ENCODE measurements at places on chromosomes 2 and 18.

GRCh38 chr2:85340034-85340892 lies 12.5 kb upstream of the TGOLN2 start:
- H3K36me3 ChIP-seq = no peaks in the 10 kb centered on the region
- H3K27me3 ChIP-seq = no peaks in the 10 kb centered on the region
- no peak overlapping the region for H3K27ac ChIP-seq
- DNase-seq = peak; percentile 45

GRCh38 chr2:172375251-172375650 lies 52.1 kb upstream of the ITGA6 start:
- H3K36me3 ChIP-seq = no peaks in the 10 kb centered on the region
- no peaks in the 10 kb centered on the region for H3K27me3 ChIP-seq
- no peak overlapping the region for H3K4me3 ChIP-seq
- H3K4me1 ChIP-seq = no peaks in the 10 kb centered on the region

- H3K36me3 ChIP-seq = no peaks in the 10 kb centered on the region
- 0 out of 2 replicates have a peak overlapping the region, but pooled peaks have one; percentile 11 for H3K27ac ChIP-seq
- no peaks in the 10 kb centered on the region for H3K27me3 ChIP-seq
These were observed 78.0 kb upstream of the SH3BP4 start for GRCh38 chr2:234873828-234874173.

GRCh38 chr2:177352441-177353186 lies 40.0 kb upstream of the AGPS start:
- no peaks in the 10 kb centered on the region for H3K27me3 ChIP-seq
- no peaks in the 10 kb centered on the region for H3K36me3 ChIP-seq
- H3K4me3 ChIP-seq = no peak overlapping the region
- peaks cover 12% of the 10 kb centered on the region for H3K4me1 ChIP-seq

DNA sequence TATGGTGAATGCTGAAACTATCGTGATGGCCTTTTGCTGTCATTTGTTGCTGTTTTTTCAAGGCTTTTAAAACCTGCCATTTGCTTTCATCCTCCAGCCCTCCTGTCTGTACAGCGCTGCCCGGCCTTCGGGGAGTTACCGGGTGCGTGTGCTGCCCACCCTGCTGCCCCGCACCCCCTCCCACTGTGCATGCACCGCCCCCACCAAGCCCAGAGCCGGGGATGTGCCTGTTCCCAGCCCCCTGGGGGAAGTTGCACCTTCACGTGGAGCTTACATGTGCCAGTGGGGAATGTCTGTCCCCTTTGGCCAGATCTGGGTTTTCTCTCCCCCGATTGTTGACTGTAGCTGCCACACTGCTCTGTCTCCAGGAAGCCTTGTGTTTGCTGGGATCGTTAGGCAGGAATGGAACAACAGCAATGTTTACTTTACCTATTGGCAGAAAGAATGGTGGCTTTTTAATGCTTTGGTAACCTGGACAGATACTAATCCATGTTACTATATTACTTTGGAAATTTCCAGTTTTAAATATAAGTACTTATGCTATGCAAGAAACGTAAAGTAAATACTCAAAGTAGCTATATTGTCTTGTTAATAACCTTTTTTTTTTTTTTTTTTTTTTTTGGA lies 64.8 kb upstream of the RBM44 start:
- no peak for DNase-seq
- no peaks in the 10 kb centered on the region for H3K27me3 ChIP-seq
- H3K4me3 ChIP-seq = no peak overlapping the region

DNA sequence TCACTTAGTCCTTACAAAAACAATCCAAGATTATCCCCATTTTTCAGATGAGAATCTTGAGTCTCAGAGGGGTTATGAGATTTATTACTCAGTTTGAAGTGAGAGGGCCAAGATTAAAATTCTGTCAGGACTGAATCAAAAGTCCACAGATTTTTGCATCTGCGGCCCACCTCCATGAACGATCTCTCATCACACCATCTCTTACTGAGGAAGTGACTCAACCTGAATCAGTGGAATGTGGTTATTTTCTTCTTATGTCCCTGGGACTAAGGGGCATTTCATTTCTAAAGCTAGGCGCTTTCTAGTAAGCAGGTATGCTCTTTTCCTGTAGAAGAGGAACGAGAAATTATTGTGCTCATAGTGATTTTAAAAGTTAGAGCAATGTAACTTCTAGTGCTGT lies 360.3 kb upstream of the SPHKAP start:
- H3K36me3 ChIP-seq = no peaks in the 10 kb centered on the region
- no peak overlapping the region for H3K27ac ChIP-seq
- DNase-seq = peak; percentile 55
- no peak overlapping the region for H3K4me3 ChIP-seq

DNA sequence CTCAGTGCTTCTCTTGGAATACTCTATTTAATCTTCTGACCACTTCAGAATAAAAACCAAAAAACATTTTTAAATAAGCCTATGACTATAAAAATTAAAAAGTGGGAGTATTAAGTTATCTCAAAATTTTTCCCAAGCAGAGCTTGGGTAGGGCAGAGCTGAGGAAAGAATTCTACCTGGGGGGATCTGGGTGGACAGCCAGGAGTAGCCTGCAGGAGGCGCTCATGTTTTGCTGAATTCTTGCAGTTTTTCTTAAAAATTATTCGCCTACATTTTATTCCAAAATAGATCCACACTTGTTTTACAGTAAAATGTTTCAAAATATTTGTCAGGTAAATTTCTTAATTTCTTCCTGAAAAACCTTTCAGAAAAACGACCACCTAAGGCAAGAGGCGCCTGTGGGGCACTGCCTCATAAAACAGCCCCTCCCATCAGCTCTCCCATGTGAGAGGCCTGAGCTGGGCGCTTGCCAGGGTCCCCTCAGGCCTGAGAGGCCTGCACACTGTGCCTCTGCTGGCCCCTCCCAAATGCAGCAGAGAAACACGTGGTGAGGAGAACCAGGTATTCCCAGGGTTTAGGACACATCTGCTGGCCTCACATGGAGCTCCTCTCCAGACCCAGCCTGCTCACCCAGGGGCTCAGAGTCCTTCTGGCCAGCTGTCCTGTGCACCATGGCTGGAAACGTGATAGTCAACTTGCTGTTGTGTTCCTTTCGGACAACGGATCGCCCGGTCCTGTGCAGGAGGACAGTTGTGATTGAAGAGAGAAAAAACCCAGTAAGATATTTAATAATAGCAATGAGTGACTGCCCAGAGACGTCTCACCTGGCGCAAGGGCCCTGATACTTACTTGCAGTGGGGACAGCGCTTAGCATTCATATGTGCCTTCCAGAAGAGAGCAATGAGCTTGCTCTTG lies 17.5 kb downstream of the POLR1A start:
- no peaks in the 10 kb centered on the region for H3K27me3 ChIP-seq
- no peak for DNase-seq
- H3K27ac ChIP-seq = no peak overlapping the region
- H3K4me1 ChIP-seq = no peaks in the 10 kb centered on the region
- no peak overlapping the region for H3K4me3 ChIP-seq

DNA sequence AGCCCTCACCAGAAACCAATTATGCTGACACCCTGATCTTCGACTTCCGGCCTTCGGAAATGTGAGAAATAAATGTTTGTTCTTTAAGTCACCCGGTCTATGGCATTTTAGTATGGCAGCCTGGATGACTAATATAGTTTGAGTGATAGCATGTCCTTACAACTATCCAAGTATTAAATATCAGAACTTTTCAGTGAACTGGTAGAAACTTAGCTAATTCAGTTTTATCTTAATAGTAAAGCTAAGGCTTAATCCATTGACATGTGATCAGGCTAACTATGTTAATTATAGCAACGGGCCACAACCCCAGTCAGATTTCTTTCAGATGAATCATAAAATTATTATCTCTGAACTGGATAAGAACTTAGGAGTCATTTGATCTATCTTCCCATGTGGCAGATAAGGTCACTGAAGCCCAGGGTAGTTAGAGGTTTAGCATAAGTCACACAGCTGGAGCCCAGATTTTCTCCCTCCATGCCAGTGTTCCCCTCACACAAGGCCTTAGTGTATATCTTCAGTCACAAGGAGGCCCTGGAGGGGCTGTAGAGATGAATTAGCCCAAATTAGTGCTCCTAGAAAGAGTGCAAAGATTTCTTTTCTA lies 40.7 kb upstream of the UPP2 start:
- peak; percentile 4 for DNase-seq
- no peaks in the 10 kb centered on the region for H3K4me1 ChIP-seq
- no peaks in the 10 kb centered on the region for H3K27me3 ChIP-seq
- no peak overlapping the region for H3K27ac ChIP-seq

DNA sequence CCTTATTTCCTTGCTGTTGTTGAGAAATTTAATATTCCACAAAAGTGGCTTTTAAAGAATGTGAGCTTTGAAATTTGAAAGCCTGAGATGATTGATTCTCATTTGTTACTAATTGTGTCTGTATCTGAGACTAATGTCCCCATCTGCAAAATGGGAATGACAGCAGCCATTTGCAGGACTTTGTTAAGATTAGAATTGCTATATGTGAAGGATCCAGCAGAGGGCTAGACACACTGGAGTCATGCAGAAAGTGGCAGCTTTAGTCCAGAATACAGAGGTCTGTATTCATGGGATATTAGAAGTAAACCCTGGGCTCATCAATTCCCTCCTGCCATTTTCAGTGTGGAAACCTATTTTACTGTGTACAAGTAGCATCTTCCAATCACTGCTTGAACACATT lies 296.5 kb upstream of the GYPC start:
- H3K27me3 ChIP-seq = no peaks in the 10 kb centered on the region
- H3K4me3 ChIP-seq = no peak overlapping the region
- H3K4me1 ChIP-seq = no peaks in the 10 kb centered on the region
- no peak overlapping the region for H3K27ac ChIP-seq

- no peaks in the 10 kb centered on the region for H3K36me3 ChIP-seq
- no peak overlapping the region for H3K27ac ChIP-seq
- H3K4me3 ChIP-seq = no peak overlapping the region
- no peaks in the 10 kb centered on the region for H3K4me1 ChIP-seq
- DNase-seq = no peak
These were observed 1001.2 kb downstream of the DPP10 start for GRCh38 chr2:115443539-115444185.

DNA sequence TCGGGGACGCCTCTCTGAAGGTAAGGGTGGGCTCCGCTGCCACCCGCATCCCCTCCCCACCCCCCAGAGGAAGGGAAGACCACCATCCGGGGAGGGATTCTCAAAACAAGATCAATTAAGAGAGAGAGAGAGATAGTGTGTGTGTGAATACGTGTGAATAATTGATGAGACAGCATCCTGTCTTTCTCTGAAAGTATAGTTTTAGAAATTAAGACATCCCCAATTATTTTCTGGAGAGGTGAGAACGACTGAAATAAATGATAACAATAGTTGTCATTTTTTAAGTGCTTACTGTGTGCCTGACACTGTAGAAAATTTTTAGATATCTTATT lies 751 bp downstream of the IL18R1 start:
- peak overlapping the region; percentile 91 for H3K4me3 ChIP-seq
- no peaks in the 10 kb centered on the region for H3K36me3 ChIP-seq
- H3K4me1 ChIP-seq = no peaks in the 10 kb centered on the region
- H3K27ac ChIP-seq = no peak overlapping the region
- DNase-seq = no peak
- no peaks in the 10 kb centered on the region for H3K27me3 ChIP-seq

GRCh38 chr2:673615-674320 lies 3.4 kb downstream of the TMEM18 start:
- peaks cover 21% of the 10 kb centered on the region for H3K4me1 ChIP-seq
- no peaks in the 10 kb centered on the region for H3K27me3 ChIP-seq
- DNase-seq = peak; percentile 81

- H3K36me3 ChIP-seq = no peaks in the 10 kb centered on the region
- no peak overlapping the region for H3K27ac ChIP-seq
These were observed 807 bp upstream of the NEU4 start for GRCh38 chr2:241808051-241808720.

DNA sequence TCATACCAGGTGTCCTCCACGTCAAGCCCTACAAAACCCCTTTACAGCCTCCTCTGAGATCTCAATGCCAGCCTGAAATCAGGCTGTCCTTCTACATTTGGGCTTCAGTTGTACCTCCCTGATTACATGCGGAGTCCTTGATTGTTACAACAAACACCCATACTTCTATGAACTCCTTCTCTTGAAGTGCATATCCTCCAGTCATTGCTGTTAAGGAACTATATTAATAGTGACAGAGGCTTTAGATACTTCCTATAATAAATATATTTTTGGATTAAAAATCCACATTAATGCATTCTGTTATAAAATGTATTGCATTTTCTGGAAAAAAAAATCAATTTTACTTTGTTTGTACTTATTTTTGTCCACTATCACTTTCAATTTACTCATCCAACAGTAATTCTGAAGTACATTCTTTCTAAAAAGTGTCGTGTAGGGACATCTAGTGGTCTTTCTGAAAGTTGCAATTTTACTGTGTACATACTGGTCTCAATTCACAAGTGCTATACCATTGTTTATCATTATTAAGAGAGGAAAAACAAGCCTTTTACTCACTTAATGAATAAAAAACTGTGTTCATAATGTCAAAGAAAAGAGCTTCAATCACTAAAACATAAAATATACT lies 316.4 kb downstream of the DSEL start:
- H3K36me3 ChIP-seq = no peaks in the 10 kb centered on the region
- H3K27me3 ChIP-seq = no peaks in the 10 kb centered on the region
- no peak overlapping the region for H3K27ac ChIP-seq
- H3K4me1 ChIP-seq = no peaks in the 10 kb centered on the region

- no peaks in the 10 kb centered on the region for H3K27me3 ChIP-seq
- no peaks in the 10 kb centered on the region for H3K36me3 ChIP-seq
- peak; percentile 43 for DNase-seq
- peaks cover 27% of the 10 kb centered on the region for H3K4me1 ChIP-seq
- H3K4me3 ChIP-seq = peak overlapping the region; percentile 27
- H3K27ac ChIP-seq = peak overlapping the region; percentile 31
These were observed 102.9 kb downstream of the BABAM2 start for GRCh38 chr2:27993402-27993787.

- H3K4me3 ChIP-seq = no peak overlapping the region
- H3K27me3 ChIP-seq = no peaks in the 10 kb centered on the region
- no peak overlapping the region for H3K27ac ChIP-seq
- H3K36me3 ChIP-seq = no peaks in the 10 kb centered on the region
- no peaks in the 10 kb centered on the region for H3K4me1 ChIP-seq
These were observed 499.7 kb downstream of the BCL11A start for GRCh38 chr2:60053791-60054190.

DNA sequence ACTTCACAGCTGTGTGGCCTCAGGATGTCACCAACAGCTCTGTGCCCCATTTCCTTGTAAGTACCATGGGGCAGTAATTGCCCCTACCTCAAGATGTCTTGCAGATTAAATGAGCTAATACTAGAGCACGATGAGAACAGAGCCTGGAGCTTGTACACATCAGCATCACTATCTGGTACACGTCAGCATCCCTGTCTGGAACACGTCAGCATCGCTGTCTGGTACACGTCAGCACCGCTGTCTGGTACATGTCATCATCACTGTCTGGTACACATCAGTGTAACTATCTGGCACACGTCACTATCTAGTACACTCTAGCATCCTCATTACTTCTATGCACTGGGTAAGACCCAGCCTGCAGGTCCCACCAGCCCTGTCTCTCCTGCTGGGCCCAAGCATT lies 37.2 kb downstream of the AQP12A start:
- no peak overlapping the region for H3K27ac ChIP-seq
- H3K36me3 ChIP-seq = no peaks in the 10 kb centered on the region
- no peaks in the 10 kb centered on the region for H3K4me1 ChIP-seq
- peaks cover 8% of the 10 kb centered on the region for H3K27me3 ChIP-seq

- H3K27me3 ChIP-seq = no peaks in the 10 kb centered on the region
- H3K4me3 ChIP-seq = no peak overlapping the region
- no peaks in the 10 kb centered on the region for H3K36me3 ChIP-seq
- peaks cover 34% of the 10 kb centered on the region for H3K4me1 ChIP-seq
- DNase-seq = no peak
These were observed 211.8 kb upstream of the DSEL start for GRCh38 chr18:67728364-67728763.
